ENCODE measurements at places on chromosomes 2 and 18.

DNA sequence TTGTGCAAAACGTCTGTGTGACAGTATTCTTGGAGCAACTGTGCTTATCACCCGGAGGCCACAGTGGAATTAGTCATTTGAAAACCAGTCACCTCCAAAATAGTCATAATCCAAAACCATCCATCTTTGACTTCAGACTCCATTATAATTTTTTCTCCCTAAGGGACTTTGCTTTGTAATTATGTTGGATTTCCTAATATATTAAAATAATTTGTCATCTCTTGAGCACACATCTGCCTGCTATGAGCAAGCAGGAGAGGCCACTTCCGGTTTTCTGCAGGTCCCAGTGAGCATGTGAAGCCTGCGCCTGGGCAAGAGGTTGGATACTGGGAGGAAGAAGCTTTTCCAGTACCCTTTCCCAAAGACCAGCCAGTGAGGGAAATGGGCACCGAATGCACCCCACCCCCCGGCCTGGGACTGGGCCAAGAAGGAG is 57.7 kb downstream of the ODC1 start:
- DNase-seq: no peak

GRCh38 chr2:219071131-219071816 is 10.6 kb upstream of the IHH start:
- DNase-seq: no peak

GRCh38 chr2:75528221-75528977 is 32.3 kb downstream of the EVA1A start:
- DNase-seq: no peak

GRCh38 chr2:98870516-98871158 is 65.4 kb downstream of the CRACDL start:
- no peak for DNase-seq

DNA sequence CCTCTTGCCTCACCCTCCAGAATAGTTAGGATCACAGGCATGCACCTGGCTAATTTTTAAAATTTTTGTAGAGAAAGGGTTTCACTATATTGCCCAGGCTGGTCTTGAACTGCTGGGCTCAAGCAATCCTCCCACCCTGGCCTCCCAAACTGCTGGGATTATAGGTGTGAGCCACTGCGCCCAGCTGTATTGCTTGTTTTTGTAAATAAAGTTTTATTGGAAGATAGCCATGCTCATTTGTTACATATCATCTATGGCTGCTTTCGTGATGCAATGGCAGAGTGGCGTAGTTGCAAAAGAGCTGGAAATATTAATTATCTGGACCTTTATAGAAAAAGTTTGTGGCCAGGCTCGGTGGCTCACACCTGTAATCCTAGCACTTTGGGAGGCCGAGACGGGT is 109.4 kb upstream of the SPRED2 start:
- DNase-seq: no peak

- DNase-seq: peak; percentile 6
Observed at GRCh38 chr2:104734937-104735586, 118.9 kb upstream of the POU3F3 start.

- no peak for DNase-seq
Observed at GRCh38 chr2:234999740-235000425, 48.1 kb downstream of the SH3BP4 start.

GRCh38 chr2:235191486-235191885 is 239.7 kb downstream of the SH3BP4 start:
- DNase-seq: no peak

- no peak for DNase-seq
Observed at GRCh38 chr2:157733263-157733662, 104.6 kb upstream of the ACVR1C start.

Measured in activated CD4-positive, alpha-beta T cell treated with anti-CD3 and anti-CD28 coated beads for 48 hours (primary cell).